Renal cortex interstitium (tissue), 15 donors: ENCODE measurements at places on chromosomes 2 and 18. TPM values are rescaled to one million over a fixed set of nuclear protein-coding genes. Genes with fewer than 3 reads are reported as not detected.

The NYAP2 gene
- polyA plus RNA-seq, result 0.11 TPM

The SLC19A3 gene
- polyA plus RNA-seq, result 6.7 TPM

The KYNU gene
- polyA plus RNA-seq, result 5.5 TPM

The SDC1 gene
- 24.6 TPM for polyA plus RNA-seq

The PID1 gene
- polyA plus RNA-seq, result 5.0 TPM

The FBXO36 gene
- polyA plus RNA-seq, result 5.8 TPM

The TMEM17 gene
- 5.9 TPM for polyA plus RNA-seq

The LIMS4 gene
- 1.0 TPM for polyA plus RNA-seq

The TGFA gene
- 17.0 TPM for polyA plus RNA-seq

The MFF gene
- polyA plus RNA-seq, result 124 TPM

The ARHGAP15 gene
- 3.3 TPM for polyA plus RNA-seq

The APCDD1 gene
- 109 TPM for polyA plus RNA-seq

The PLGLB2 gene
- 4.9 TPM for polyA plus RNA-seq

The RAB12 gene
- 39.1 TPM for polyA plus RNA-seq

The LYG1 gene
- 6.2 TPM for polyA plus RNA-seq

The MEP1B gene
- polyA plus RNA-seq, result 0.17 TPM

The CTIF gene
- polyA plus RNA-seq, result 22.6 TPM

The ESCO1 gene
- 29.7 TPM for polyA plus RNA-seq
